NCI-H2081 (cell line): ENCODE measurements at places on chromosomes 3 and 15.

GRCh38 chr3:66237552-66237951, 16.8 kb downstream of the SLC25A26 start:
- DNase-seq: no peak

- no peak for DNase-seq
Measured at GRCh38 chr3:37686220-37686619, 175.5 kb upstream of the CTDSPL start.

DNA sequence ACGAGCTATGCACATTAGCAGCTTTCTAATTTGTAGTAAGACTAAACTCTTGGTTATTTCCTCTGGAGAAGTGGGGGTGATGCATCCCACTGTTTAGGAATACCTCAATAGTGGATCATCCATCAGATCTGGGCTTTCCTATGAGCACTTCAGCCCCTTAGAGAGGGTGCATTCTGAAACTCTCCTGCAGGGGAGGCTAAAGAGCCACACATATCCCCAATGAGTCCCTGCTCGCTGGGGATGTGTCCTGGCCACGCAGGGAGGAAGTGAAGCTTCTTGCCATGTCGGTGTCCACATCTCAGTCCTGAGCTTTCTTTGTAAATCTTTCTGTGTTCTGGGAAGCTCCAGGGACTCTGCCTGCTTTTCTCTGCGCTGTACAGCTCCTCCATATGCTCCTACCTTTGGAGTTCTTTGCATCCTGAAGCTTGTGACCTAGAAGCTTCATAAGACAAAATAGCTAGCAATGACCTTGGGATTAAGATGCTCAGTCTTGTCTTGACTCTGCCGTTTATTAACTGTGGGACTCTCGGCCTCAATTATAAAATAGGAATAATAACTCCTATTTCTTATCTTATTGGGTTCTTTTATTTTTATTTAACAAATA, 28.3 kb upstream of the MASP1 start:
- peak; percentile 53 for DNase-seq

DNA sequence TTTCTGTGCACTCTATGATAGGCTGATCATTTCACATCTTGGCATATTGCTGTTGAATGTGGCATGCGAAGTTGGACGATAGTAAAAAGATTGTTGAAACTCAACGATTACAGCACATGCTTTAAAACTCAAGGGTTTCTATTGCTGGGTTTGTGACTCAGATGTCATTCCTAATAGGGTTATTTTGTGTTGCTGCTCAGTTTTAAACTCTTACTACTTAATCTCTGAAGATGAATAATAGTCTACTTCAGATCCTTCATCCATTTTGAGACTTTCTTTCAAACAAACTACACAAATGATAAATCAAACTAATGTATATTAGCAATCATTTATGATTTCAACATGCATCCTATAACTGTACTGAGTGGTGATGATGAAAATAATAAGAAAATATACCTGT, 71.3 kb upstream of the MBNL1 start:
- DNase-seq: no peak

- no peak for DNase-seq
Measured at GRCh38 chr3:113783980-113784379, 37.1 kb downstream of the ATP6V1A start.

DNA sequence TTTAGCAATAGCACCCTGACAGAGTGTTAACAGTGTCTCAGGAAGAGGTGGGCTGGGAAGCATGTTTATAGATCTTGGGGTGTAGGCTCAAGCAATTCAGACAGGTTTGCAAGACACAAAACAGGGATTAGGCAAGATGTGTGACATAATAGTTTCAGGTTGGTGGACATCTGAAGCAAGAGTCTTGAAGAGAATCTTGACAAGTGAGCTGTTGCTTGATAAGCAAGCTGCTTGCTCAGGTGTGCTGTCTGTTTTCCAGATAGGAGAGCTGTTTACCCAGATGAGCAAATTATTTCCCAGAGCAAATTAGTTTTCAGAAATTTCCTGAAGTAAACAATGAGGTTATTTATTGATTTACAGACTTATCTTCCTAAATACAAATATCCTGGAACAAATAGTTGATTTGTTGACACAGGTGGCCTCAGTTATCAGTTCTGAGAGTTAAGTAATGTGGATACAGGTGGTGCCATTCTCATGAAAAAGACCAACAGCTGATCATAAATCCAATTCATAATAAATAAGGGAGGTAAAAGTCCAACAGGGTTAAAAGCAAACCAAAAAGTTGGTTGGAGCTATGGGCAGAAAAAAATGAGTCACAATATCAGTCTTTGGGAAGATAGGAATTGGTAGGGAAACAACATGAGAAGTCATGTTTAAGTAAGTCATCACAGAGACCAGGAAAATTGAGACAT, 437.3 kb downstream of the TBL1XR1 start:
- no peak for DNase-seq

GRCh38 chr3:147649475-147649874, 240.3 kb downstream of the ZIC1 start:
- no peak for DNase-seq

- no peak for DNase-seq
Measured at GRCh38 chr3:195352895-195353488, 82.0 kb upstream of the XXYLT1 start.

DNA sequence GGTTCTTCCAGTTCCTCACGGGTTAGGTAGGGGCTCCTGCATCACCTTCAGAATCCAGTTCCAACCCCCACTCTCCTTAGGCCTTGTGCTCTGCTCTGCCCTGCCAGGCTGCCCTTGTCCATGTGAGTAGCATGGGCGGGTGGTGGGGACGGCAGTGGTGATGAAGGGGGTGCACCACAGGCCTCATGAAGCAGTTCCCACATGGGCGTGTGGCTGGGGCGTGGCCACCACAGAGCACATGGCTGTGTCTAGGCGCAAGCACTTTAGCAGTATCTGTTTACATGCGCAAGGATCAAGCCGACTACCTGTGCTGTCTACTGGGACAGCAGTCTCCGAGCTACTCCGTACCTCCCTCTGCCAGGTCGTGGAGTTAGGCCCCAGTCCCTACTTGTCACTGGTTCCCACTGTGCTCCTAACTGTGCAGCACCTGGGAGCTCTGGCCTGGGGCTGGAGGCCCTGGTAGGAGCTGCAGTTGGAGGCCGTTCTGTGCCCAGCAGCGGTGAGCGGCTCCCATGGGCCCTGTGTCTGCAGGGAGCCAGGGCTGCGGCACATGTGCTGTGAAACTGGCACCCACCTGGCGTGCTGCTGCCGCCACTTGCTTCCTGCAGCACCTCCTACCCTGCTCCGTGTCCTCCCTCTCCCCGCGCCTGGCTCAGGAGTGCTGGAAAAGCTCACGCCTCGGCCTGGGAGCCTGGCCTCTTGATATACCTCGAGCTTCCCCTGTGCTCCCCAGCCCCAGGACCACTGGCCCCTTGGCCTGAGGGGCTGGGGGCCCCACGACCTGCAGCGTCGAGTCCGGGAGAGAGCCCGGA, 53.5 kb downstream of the PLXNA1 start:
- DNase-seq: no peak

DNA sequence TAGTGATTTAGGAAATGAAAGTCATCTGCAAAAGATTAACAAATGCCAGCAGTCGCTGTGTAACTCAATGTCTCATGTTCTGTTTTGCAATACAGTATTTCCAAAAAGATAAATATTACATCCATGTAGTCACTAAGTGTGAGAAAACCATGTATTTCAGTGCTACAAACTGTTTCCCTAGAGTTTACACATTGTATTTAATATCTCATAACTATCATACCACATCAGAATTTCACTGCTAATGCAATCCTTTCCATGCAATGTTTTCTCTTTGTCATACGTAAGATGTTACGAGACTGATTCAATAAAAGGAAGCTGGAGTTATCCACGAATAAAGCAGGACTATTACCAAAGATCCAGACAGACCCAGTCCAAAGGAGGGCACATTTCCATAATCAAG, 269.4 kb downstream of the GBE1 start:
- no peak for DNase-seq

GRCh38 chr3:165837058-165837525, at the start of gene BCHE:
BCHE (minus strand) TSS chr3:165837423; CDS start chr3:165831033, 6,390 bp downstream.
- DNase-seq: peak; percentile 94

- no peak for DNase-seq
Measured at GRCh38 chr3:99637016-99637367, 1.4 kb upstream of the COL8A1 start.

DNA sequence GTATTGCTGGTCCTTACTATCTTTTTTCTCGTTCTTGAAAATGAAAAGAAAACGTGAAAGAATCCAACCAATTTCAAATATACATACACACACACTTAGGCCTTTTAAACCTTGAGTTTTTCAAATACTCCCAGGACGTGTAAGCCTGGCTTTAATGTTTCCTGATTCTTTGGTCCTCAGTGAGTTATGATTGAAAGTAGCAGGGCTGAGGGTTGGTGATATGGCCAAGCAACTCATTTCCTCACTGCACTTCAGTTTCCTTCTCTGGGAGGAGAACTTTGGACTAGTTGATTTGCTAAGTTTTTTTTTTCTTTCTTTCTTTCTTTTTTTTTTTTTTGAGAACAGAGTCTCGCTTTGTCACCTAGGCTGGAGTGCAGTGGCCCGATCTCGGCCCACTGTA, 34.6 kb downstream of the CHD2 start:
- no peak for DNase-seq

DNA sequence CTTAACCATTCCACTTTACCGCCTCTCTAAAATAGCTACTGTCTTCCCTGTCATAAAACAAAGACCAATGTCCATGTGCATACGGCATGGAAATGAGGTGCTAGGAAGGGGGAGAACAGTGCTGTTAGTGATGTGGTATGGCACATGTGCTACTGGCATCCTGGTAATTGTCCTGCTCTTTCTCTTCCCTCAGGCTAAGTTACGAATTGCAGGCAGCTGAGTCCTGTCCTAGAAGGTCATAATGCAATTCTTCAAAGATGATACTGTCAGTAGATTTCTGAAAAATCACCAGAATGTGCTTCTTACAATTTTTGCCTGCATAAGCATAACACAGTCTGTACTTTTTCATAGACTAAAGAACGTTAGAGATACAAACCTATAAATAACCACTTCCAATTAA, 216.8 kb downstream of the RSL24D1 start:
- no peak for DNase-seq

DNA sequence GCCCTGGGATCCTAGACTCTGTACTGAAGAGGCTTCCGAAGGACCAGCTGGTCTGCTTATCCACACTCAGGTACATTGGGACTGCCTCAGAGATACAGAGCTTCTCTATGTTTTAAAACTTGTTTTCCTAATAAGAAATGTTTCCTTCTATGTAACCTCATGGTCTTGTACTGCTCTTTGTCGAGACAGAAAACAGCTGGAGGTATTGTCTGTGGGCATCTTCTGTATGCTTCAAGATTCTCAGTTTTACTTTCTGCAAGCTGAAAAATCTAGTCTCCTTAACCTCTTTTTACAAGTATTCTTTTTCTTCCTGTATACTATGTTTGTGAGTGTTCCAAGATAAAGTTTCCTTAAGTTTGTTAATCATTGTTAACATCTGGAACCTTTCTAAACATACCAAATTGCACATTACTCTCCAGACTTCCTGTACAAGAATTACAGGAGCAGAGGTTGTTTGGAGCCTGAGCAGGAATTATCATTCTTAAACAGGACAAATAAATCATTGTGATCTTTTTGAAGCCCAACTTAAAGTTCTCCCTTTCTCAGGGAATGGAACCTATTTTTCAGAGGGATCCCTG, 358.3 kb upstream of the CFAP20DC start:
- DNase-seq: no peak

- no peak for DNase-seq
Measured at GRCh38 chr15:99170476-99171065, 65.7 kb downstream of the SYNM start.

GRCh38 chr3:67484085-67484484, 170.3 kb downstream of the SUCLG2 start:
- no peak for DNase-seq

DNA sequence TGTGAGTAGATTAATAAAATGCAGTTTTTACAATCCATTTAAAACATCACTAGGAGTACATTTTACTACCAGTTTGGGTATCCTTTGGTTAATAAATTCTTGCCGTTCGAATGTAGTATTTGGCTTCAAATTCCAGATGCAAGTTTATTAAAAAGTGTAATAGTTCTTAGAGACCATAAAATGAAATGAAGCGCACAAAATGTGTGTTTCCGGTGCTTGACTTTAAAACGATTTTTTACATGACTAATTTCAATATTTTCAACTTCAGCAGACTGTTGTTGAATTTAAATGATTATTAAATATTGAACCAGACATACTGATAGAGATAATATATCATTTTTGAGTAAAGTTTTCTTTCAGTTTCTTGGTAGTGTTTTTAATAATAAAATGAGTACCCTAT, 138.4 kb upstream of the NAALADL2 start:
- no peak for DNase-seq

DNA sequence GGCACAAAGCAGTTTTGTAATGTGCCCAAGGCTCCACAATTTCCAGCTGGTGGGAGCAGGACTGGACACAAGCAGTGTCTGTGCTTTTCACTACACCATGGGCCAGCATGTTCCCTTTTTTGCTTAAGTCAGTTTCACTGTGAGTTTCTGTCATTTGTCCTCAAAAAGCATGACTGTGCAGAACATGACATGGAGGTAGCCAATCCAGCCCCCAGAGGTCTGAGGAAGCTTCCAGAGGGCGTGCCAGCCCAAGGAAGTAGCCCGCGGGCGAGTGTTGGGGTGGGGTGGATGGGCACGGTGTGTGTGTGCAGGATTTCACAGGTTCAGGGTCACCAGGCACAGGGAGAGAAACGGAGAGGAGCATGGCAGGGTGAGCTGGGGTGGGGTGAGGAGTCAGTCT, 8.0 kb upstream of the EEFSEC start:
- DNase-seq: no peak

- no peak for DNase-seq
Measured at GRCh38 chr3:43871627-43872245, 181.0 kb downstream of the ABHD5 start.

GRCh38 chr3:87426918-87427317, 150.5 kb upstream of the POU1F1 start:
- no peak for DNase-seq

DNA sequence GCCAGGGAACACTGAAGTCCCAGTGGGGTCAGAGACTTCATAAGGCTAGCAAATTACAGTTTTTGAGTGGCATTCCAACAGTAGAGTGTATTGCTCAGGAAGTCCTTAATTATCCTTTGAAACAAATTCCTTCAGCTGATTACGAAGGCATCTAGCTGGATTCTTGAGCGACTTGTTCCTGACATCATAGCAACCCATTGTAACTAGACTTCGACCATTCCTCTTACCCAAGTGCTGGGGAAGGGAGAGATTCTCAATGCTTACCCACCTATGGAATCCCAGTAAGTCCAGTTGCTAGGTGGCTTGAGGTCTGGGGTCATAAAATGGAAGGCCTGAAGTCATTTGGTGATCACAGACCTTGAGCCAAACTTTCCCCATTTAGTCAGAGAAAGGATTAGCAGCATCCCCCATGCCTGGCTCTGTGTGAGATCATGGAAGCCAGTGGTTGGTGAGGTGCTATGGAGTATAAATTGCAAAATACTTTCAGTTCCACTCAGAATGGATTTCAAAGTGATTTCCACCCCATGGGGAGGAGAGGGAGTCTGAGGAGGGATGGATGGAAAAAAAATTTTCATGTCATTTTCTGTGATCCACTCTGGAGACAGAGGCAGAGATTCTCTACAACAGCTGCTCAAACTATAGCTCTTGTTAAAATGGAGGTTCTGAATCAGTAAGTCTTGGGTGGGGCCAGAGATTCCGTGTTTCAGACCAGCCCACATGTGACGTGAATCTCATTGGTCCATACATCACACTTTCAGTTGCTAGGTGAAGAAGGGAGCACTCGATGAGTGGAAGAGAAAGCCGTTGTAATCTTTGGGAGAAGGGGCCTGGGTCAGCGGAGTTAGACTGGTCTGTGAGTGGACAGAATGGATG, 45.7 kb downstream of the CD86 start:
- DNase-seq: peak; percentile 74
